H1 (cell line): ENCODE measurements at places on chromosomes 6 and 20. TPM values are rescaled to one million over a fixed set of nuclear protein-coding genes. Genes with fewer than 3 reads are reported as not detected.

The BTNL2 gene
- not detected in 2 replicates for total RNA-seq

The SLC26A8 gene
- 0.56 and 1.1 TPM in 2 replicates for total RNA-seq

The EDN1 gene
- 1.1 and 1.2 TPM in 2 replicates for total RNA-seq

The VSTM2L gene
- 1.3 and 1.6 TPM in 2 replicates for total RNA-seq

The COMMD7 gene
- total RNA-seq = 48.8 and 48.9 TPM in 2 replicates

The FAM83C gene
- total RNA-seq = not detected in 2 replicates

The BTN1A1 gene
- total RNA-seq = 0.28 and 0.55 TPM in 2 replicates

The PBOV1 gene
- total RNA-seq = not detected in 2 replicates

The EIF6 gene
- 183 and 184 TPM in 2 replicates for total RNA-seq

The TFAP2D gene
- total RNA-seq = not detected in 2 replicates

The MAPK14 gene
- 33.2 and 39.3 TPM in 2 replicates for total RNA-seq

The SAMD3 gene
- 1.9 and 3.5 TPM in 2 replicates for total RNA-seq

DNA sequence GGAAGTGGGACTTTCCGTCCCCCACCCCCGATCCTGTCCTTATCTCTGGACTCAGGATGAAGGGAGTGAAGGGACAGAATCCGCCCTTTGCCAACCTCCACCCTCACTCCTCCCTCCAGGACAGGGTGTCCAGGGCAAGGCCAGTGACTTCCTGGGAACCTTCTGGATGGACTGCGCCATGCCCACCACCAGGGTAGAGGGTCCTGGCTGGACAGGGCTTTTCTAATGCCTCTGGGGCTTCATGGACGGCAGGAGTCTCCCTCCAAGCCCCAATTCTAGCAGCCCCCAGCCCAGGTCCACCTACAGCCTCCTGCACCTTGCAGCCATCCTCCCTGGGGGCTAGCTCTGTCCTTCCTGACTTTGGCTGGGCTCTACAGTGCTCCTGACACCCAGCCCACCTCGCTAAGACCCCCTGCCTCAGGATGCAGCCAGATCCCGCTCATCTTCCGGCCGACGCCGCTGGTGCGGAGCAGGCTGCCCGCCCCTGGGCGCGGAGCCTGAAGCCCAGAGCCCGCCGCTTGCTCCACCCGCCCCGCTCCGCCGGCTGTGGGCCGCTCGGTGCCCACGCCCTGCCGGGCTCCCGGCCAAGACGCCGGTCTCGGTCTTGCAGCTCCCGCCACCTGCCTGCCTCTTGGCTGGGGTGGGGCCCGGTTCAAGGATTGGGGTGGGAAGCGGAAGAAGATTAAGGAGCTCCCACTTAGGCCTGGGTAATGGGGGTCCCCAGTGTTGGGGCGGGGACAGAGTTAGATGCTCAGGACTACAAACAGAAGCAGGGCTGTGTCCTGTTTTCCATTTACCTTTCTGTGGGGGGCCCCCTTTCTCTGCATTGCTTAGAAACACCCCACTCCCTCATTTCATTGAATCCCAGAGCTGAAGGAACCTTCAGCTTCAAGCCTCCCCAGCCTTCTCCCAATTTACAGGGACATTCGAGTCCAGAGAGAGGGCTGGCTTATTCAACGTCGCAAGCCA, 72.8 kb downstream of the MDGA1 start:
- no peak for DNase-seq

DNA sequence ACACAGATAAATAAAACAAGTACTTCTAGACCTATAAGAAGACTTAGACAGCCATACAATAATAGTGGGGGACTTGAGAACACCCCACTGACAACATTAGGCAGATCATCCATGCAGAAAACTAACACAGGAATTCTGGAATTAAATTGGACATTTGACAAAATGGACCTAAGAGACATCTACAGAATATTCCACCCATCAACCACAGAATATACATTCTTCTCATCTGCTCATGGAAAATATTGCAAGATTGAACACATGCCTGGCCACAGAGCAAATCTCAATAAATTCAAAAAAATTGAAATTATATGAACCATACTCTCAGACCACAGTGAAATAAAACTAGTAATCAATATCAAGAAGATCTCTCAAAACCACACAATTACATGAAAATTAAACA, 44.3 kb upstream of the KIAA1586 start:
- no peak for DNase-seq

DNA sequence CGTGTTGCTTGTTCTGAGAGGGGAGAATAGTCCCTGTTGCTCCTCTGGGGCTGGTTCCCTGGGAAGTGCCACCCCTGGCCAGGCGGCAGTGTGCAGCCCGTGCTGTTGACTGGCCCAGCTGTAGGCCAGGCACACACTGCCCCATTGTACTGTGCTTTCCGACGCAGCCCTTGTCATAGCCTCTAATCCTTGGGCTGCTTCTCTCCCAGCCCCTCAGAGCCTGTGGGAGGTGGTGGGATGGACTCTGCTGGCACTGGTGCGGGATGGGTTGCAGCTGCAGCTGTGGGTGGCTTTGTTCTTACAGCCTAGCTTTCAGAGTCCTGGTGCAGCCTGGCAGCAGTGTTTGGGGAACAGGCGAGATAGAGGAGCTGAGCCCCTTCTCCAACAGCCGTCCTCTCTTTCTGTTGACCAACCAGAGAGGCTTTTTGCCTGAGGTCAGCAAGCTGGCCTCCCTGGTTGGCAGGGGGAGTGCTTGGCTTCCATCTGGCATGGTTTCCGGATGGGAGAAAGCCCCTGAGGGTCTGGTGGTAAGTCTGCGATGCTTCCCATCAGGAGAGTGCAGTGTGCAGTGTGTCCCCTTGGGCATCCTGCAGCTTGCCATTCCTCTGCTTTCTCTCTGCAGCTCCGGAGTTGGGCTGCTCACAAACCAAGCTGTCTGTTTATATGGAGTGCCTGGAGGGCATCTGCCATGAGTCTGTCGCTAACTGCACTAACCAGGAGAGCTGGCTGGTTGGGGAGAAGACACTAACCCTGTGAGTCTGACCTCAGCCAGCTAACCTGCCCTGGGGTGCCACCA, 12.1 kb downstream of the TJAP1 start:
- no peak for DNase-seq

DNA sequence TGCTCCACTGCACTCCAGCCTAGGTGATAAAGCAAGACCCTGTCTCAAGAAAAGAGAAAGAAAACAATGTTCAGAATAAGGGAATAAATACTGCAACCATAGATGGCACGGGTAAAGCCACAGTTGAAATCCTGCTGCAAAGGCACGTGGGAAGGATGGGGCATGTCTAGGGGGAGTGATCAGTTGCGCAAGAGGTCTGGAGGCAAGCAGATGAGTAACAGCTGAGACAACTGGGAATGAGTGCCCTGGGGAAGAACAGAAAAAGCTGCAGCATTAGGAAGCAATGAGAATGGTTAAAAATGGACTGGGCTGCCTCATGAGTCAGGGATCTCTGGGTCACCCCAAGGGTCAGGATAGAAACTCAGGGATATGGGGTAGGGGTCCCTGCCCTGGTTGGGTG, 96.3 kb downstream of the GMPR start:
- DNase-seq = no peak

DNA sequence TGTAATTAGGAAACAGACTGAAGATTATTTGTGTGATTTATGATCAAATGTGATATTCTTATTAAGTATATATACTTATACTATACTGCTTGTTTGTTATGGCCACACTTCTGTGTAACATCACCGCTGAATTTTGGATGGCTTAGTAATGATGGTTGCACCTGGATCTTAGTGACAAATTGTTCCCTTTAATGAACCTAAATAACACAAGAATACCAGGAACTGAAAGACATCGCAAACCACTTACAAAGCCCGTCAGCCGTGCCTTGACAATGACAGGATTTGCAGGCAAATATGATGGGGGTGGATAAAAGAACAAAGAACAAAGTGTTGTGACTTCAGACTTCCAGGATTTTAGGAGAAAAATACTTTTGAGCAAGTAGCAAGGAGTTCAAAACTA, 67.1 kb downstream of the LAMP5 start:
- no peak for DNase-seq

DNA sequence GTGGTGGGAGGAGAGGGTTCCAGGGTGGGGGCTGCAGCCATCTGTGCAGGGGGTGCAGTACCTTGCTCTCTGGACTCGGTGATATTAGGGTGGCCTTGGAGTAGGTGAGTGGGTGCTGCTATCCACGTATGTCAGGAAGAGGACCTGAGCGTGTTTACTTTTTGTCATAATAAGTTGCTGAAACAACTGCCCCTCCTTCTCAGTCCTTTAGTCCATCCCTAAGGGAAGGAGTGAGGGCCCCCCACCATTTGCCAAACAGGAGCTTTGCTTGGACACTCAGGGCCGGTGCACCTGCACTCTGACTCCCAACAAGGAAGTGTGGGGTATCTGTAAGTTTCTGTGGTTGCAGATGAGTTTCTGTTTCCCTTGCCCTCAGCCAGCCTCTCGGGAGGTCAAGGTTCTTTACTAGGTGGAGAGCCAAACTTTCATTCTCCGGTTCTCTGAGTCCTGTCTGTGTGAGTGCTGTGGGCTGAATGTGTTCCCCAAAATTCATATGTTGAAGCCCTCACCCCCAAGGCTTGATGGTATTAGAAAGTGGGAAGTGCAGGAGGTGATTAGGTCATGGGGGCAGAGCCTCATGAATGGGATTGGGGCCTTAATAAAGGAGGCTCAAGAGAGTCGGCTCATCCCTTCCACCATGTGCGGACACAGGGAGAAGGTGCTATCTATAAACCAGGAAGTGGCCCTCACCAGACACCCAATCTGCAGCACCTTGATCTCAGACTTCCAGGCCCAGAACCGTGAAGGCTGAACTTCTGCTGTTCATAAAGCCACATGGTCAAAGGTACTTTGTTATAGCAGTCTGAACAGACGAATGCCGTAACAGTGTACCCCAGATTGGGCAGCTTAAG, 19.6 kb upstream of the CCR6 start:
- DNase-seq = no peak

- DNase-seq = no peak
Measured at GRCh38 chr6:92577077-92577719, 842.2 kb downstream of the EPHA7 start.

- no peak for DNase-seq
Measured at GRCh38 chr6:160088784-160089533, 32.7 kb upstream of the SLC22A1 start.

DNA sequence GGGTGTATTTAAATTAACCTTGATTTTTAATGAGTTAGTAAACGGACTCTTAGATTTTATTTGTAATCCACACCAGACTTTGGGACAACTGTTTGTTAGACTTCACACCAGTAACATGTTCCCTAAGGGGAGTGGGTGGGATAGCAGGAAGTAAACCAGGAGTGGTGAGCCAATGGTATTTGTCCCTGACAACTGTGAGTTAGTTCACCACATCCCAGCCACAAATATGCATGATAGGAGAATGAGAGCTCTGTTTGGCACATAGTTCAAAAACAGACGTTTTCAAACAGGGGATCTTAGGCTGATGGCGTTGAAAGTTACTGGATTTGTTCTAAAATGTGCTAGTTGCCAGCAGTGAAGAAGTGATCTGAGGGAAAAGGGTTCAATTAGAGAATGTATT, 18.7 kb upstream of the COL10A1 start:
- DNase-seq = no peak

GRCh38 chr20:7003598-7003997, 236.1 kb downstream of the BMP2 start:
- DNase-seq = no peak

DNA sequence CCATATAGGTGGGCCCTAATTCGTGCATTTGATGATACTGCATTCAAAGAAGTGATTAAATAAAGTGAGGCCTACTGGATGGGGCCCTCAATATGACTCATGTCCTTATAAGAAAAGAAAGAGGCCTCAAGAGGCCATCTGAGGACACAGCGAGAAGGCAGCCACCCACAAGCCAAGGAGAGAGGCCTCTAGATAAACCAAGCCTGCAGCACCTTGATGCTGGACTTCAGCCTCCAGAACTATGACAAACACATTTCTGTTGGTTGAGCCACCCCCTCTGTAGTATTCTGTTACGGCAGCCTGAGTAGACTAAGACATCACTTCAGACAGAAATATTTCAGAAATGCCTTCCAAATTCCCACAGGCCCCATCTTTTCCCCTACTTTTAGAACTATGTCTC, 82.5 kb upstream of the PLEKHG1 start:
- no peak for DNase-seq

DNA sequence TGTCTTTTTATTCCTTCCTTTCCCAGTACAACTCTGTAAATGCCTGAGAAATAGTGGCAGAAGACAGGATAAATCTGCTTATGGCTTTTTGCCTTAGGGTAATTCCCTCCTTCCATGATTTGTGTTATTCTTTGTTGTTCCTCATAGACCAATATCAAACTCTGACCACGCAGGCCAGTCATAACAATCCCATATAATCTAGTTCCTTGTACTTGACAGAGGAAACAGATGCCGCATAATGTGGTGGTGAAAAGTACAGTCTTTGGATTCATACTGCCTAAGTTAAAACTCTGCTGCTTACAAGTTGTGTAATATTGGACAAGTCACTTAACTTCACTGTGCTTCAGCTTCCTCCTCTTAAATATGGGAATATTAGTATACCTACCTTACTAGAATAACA, 8.2 kb upstream of the BAG2 start:
- DNase-seq = no peak

DNA sequence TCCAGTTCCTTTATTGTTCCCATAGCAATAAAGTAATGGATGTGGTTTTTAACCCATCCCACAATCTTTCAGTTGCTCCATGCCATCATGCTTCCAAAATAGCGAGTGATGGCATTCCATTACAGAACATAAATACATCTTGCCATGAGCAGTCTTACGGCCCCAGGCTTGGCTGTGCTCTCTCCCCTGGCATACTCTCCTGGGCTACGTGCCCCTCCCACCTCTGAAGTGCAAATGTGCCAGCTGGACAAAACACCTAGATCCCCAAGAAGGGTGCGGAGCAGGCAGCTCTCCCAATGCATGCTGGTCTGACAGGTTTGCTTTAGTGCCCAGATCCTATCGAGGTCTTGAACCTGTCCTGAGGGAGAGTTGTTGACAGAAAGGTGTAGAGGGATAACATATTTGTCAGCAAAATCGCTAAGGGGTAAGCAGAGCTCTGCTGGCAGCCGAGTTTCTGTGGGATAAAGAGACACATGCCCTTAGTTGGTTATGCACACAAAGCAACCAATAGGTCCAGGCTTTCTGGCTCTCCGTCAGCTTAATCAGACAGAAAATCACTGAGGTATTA, 43.9 kb upstream of the PAX1 start:
- DNase-seq = no peak

DNA sequence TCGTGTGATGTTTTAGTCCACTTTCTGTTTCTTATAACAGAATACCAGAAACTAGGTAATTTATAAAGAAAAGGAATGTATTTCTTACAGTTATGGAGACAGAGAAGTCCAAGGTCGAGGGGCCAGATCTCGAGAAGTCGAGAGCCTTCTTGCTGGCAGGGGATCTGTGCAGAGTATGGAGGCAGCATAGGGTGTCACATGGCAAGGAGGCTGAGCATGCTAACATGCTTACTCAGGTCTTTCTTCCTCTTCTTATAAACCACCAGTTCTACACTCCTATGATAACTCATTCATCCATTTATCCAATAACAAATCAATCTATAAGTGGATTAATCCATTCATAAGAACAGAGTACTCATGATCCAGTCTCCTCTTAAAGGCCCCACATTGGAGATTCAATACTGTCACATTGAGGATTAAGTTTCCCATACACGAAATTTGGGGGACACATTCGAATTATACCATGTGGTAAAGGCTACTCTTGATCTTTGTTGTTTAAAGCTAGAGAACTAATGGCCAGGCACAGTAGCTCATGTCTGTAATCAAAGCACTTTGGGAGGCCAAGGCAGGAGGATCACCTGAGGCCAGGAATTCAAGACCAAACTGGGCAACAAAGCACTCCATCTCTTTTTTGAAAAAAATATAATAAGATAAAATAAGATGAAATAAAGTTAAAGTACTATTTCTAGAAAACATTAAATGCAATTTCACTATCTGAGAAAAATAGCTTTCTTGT, 2.1 kb downstream of the GOPC start:
- no peak for DNase-seq

- peak; percentile 81 for DNase-seq
Measured at GRCh38 chr6:2749969-2750600, 637 bp downstream of the MYLK4 start.
